ENCODE measurements at places on chromosomes 2 and 18. TPM values are rescaled to one million over a fixed set of nuclear protein-coding genes. Genes with fewer than 3 reads are reported as not detected.

Gene GPR45
- total RNA-seq: not detected

DNA sequence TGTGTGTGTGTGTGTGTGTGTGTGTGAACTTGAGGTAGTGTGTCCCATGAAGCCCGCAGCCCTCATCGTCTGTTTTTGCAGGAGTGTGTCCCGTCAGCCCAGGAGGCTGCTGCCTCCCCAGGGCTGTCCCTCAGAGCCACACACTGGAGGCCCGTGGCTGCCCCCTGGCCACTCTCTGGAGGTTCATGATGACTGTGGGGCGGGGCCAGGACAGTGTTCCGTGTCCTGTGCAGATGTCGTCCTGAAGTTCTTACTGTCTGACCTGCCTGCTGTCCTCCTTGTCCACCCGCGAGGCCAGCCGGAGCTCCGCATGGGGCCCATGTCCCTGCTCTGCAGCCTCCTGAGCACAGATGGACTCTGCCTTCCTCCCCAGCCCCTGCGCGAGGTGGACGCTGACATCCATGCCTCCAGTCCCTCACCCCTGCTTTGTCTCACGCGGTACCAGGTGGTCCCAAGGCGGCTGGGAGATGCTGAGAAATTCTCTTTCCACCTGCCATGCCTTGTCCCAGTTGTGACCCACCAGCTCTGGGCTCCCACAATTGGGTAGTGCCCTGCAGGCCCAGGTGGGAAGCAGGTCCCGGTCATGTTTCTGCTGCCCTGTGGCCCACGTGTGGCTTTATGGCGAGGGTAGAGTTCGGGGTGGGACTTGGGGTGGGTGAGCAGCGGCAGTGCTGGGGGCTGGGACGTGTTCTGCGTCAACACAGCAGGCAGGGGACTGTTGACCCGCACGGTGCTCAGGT, 92.8 kb downstream of the NFATC1 start:
- no peak overlapping the region for H3K27ac ChIP-seq
- H3K4me3 ChIP-seq: no peak overlapping the region
- H3K36me3 ChIP-seq: no peaks in the 10 kb centered on the region
- H3K4me1 ChIP-seq: peaks cover 42% of the 10 kb centered on the region
- DNase-seq: no peak
- H3K27me3 ChIP-seq: no peaks in the 10 kb centered on the region

DNA sequence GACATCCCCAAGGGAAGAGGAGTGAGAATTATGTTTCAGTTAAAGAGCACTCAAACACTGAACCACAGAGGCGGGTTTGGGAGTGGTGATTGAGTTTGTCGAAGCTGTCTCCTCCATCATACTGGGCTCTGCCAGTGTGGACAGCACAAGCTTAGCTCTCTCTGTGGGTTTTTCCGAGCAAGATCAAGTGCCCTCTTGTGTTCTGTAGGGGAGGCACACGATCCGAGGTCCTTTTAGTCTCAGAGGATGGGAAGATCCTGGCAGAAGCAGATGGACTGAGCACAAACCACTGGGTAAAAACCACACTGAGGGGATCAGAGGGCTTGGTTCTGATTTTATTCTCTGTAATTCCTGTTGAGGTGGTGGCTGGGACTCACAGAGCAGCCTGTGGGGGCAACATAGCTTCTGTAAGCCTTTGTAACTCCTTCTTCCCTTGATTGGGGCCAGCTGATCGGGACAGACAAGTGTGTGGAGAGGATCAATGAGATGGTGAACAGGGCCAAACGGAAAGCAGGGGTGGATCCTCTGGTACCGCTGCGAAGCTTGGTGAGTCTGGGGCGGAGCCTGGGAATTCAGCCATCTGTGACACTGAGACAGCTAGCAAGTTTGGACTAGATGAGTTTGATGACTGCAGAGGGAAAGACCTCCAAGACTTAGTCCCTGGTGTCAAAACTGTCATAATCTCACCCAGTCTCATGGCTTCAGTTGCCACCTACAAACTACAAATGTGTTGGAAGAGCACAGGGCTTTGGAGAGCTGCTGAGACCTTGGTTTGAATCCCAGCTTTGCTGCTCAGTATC, 2.0 kb downstream of the NAGK start:
- peak overlapping the region; percentile 99 for H3K27ac ChIP-seq
- H3K27me3 ChIP-seq: no peaks in the 10 kb centered on the region
- peak overlapping the region; percentile 40 for H3K4me3 ChIP-seq
- peaks cover 34% of the 10 kb centered on the region for H3K36me3 ChIP-seq

DNA sequence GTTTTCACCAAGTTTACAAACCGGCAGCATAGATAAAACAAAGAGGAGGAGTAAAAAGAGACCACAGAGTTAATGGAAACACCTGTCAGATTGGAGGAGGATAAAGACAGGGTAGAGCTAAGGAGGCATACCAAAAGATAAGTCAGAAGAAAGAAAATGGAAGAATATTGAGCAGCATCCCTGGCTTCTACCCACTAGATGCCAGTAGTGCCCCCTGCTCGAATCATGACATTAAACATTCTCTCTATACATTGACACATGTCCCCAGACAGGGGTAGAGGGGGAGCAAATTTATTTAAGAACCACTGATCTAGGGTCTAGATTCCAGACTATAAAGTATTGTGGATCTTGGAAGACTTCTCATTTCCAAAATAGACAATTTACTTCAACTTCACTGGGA, 159.8 kb upstream of the ETAA1 start:
- no peaks in the 10 kb centered on the region for H3K36me3 ChIP-seq
- H3K27ac ChIP-seq: no peak overlapping the region
- H3K27me3 ChIP-seq: peaks cover 6% of the 10 kb centered on the region
- DNase-seq: no peak

- H3K27me3 ChIP-seq: no peaks in the 10 kb centered on the region
- DNase-seq: no peak
- no peaks in the 10 kb centered on the region for H3K36me3 ChIP-seq
- H3K4me3 ChIP-seq: no peak overlapping the region
- H3K27ac ChIP-seq: peak overlapping the region; percentile 2
Observed at GRCh38 chr2:143801561-143801960, 672.3 kb downstream of the ARHGAP15 start.

DNA sequence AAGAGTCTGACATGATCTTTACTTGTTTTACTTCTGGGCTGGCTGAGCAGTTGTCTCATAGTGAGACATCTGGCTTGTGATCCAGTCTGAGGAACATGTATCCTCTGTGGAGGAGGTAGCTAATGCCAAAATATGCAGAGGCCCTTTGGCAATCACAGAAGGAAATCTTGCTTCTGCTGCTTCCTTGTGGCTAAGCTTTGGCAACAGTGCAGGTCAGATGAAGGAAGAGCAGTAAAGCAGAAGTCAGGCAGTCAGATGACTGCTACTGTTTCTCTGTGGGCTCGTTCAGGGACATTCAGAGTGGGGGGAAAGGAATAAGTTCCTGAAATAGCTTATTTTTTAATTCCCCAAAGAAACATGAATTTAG, 22.3 kb downstream of the DOK1 start:
- no peaks in the 10 kb centered on the region for H3K36me3 ChIP-seq
- no peak overlapping the region for H3K4me3 ChIP-seq
- no peak for DNase-seq
- no peaks in the 10 kb centered on the region for H3K27me3 ChIP-seq
- H3K4me1 ChIP-seq: peaks cover 17% of the 10 kb centered on the region
- H3K27ac ChIP-seq: no peak overlapping the region

DNA sequence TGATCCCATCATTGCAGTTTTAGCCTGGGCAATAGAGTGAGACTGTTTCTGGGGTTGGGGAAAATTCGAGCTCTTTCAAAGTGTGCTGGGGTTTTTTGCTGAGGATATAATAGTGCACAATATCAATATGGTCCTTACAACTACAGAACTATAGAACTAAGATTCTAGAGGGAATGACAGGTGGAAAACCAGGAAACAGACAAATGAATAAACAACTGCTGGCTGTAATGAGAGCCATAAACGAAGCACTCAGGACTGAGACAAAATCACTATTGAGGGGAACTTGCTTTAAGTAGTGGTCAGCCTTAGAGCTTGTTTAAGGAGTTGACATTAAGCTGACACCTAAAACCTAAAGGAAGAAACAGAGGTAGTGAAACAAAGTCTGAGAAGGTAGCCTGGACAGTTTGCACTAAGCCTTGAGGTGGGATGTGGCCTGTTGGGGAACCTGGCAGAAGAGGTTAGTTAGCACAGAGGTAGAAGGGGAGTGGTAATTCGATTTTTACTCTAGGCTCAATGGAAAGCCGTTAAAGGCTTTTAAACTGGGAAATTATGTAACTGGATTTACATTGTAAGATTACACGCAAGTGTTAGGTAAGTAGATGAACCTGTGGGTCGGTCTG, 33.8 kb downstream of the LCLAT1 start:
- no peaks in the 10 kb centered on the region for H3K27me3 ChIP-seq
- H3K36me3 ChIP-seq: no peaks in the 10 kb centered on the region
- H3K4me3 ChIP-seq: no peak overlapping the region
- H3K4me1 ChIP-seq: peaks cover 2% of the 10 kb centered on the region
- no peak for DNase-seq

All from osteocyte (in vitro differentiated cells).